Naive thymus-derived CD4-positive, alpha-beta T cell (primary cell): ENCODE measurements at places on chromosomes 6 and 20. TPM values are rescaled to one million over a fixed set of nuclear protein-coding genes. Genes with fewer than 3 reads are reported as not detected.

DNA sequence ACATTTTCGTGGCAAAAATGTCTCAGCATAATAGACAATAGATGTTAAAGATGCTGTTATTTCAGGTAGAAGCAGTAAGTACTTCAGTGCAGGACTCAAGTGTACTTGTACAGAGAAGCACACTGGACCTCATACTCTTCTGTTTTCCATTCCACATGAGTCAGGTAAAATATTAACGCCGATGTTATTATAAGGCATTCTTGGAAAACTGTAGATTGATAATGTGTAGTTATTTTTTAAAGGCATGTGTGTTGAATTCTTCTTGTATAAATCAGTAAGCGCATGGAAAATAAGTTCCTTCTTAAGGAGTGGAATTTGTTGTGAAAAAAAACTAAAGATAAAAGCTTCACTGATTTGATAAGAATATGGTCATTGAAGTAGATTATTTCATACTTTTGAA lies 45.8 kb downstream of the DOP1A start:
- no peak overlapping the region for H3K27ac ChIP-seq
- DNase-seq: no peak
- no peaks in the 10 kb centered on the region for H3K27me3 ChIP-seq
- H3K36me3 ChIP-seq: no peaks in the 10 kb centered on the region

DNA sequence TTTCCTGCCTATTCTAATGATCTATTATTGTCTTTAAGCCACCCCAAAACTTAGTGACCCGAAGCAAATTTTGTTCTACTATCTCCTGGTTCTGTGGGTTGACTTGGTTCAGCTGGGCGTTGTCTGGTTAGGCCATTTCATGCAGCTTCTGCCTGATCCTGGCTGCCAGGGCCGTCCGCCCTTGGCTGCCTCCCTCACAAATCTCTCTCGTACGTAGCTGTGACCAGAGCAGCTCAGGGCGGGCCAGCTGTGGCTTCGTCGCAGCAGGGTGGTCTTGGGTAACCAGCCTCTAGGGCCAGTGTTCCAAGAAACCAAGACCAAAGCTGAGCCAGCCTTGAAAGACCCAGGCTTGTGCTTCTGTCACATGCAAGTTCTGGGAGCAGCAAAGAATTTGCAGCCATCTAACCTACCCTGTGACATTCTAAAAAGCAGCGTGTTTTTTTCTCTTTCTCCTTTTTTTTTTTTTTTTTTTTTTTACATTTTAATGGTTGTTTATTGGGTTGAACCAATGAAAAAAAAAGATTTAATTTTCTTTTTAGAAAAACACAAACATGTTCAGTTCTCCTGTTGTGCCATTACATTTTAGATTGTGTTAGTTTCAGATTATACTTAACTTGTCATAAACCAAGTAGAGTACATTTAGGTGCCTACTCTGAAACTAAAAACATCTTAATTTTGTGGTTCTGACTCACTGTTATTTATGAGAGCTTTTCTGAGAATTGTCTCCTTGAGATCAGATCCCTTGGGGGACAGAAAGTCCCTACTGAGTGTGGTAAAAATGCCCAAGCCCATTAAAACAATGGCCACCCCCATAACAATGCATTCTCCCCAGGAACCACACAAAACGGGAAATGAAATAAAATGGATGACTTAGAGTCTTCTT lies 83.9 kb downstream of the ZDHHC14 start:
- H3K4me3 ChIP-seq: no peak overlapping the region
- no peak overlapping the region for H3K27ac ChIP-seq
- no peaks in the 10 kb centered on the region for H3K27me3 ChIP-seq
- no peaks in the 10 kb centered on the region for H3K36me3 ChIP-seq
- DNase-seq: no peak

DNA sequence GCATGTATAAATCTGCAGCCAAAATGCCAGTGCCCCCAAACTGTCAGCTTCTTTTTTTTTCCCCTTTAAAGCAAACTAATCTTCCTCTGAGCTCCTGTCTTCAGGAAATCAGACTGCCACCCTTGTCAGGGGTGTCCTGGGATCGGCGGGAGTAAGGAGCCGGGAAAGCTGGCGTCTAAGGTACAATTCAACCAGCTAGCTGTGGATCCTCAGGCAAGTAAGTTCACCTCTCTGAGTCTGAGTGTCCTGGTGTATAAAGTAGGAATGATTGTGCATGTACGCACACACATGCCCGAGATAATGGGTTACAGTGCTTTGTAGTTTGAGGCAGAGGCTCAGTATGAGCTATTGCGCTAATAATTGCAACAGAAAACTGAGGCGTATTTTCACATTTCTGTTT lies 98.3 kb downstream of the ANKRD60 start:
- H3K36me3 ChIP-seq: no peaks in the 10 kb centered on the region
- H3K4me3 ChIP-seq: no peak overlapping the region
- H3K4me1 ChIP-seq: no peaks in the 10 kb centered on the region
- H3K27ac ChIP-seq: no peak overlapping the region
- no peak for DNase-seq
- no peaks in the 10 kb centered on the region for H3K27me3 ChIP-seq

DNA sequence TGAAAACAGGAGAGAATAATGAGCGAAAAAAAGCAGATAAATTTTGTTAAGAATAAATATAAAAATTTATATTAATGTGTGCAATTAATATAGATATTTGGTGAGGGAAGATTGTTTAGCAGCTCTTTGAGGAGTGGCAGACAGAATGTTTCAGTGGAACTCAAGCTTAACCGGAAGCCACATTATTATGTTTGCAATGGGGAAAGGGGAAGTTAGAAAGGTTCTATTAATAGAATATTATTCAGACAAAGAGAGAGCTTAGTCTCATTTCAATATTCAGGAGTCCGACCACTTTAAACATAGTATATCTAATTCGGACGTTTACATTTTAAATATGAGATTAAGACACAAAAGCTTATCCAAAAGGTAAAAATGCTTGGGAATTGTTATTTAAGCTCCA lies 81.6 kb upstream of the KHDRBS2 start:
- no peaks in the 10 kb centered on the region for H3K27me3 ChIP-seq
- DNase-seq: no peak

GRCh38 chr6:34110610-34111009 lies 35.3 kb downstream of the GRM4 start:
- H3K4me3 ChIP-seq: no peak overlapping the region
- H3K36me3 ChIP-seq: no peaks in the 10 kb centered on the region
- no peaks in the 10 kb centered on the region for H3K27me3 ChIP-seq
- no peaks in the 10 kb centered on the region for H3K4me1 ChIP-seq
- no peak overlapping the region for H3K27ac ChIP-seq

GRCh38 chr20:22471156-22471836 lies 113.1 kb downstream of the FOXA2 start:
- H3K27ac ChIP-seq: no peak overlapping the region
- H3K36me3 ChIP-seq: no peaks in the 10 kb centered on the region
- no peak overlapping the region for H3K4me3 ChIP-seq
- H3K27me3 ChIP-seq: no peaks in the 10 kb centered on the region
- H3K4me1 ChIP-seq: no peaks in the 10 kb centered on the region
- no peak for DNase-seq

DNA sequence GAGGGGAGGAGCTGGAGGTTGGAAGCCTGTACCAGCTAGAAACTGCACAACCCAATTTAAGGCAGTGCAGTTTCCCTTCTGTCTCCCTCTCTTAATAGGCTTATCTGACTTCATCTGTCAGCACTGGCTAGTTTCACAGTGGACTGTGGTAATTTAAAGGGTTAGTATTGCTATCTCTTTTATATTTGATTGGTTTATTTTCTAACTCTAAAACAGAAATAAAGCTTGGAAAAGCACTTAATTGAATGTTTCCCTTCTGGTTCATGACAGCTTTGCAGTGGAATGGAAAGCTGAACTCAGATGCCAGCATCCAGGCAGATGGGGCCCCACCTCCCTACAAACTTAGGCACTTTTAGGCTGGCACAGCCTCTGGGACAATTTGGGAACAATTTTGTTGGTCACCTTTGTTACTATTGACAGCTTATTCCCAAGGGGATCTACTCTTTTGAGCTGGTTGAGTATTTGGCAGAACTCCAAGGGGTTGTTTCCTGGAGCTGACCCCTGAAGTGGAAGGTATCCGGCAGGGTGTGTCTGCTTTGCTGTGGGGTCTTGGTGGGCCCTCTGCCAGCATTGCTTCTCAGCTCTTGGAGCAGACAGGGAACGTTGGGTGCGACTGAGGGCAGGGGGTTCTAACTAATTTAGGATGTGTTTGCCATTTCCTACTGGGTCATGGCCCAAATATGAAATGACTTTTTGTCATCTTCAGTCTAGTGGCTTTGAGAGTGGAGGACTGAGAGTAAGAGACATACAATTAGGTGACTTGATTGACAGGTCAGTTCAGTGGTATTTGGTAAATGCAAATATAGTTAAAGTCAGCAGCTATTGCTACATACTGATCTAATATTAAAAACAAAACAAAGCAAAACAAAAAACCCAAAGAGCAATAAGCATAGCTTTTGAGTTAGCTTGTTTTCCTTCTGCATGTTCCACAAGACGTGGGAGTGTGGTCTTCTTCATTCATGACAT lies 9.3 kb downstream of the SH3BGRL2 start:
- H3K4me3 ChIP-seq: no peak overlapping the region
- DNase-seq: no peak
- H3K27ac ChIP-seq: no peak overlapping the region

DNA sequence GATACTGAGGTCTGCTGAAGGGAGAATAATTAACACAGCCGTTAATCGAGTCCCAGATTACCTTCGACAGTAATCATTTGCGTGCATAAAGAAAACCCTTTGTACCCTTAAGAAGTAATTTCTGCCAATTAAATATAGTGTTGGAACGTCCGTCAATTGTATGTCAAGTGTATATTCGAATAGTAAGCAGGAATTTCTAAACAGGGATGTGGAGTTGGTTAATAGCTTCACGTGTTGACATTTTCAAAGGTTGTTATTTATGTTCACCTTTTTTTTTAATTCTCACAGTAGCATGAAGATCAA lies 798 bp upstream of the SNAP91 start:
- H3K4me1 ChIP-seq: no peaks in the 10 kb centered on the region
- H3K27me3 ChIP-seq: no peaks in the 10 kb centered on the region
- H3K36me3 ChIP-seq: no peaks in the 10 kb centered on the region
- no peak overlapping the region for H3K27ac ChIP-seq

- H3K36me3 ChIP-seq: no peaks in the 10 kb centered on the region
- H3K27ac ChIP-seq: no peak overlapping the region
- H3K4me1 ChIP-seq: no peaks in the 10 kb centered on the region
- no peak overlapping the region for H3K4me3 ChIP-seq
- H3K27me3 ChIP-seq: no peaks in the 10 kb centered on the region
Measured at GRCh38 chr6:167550941-167551627, 226.2 kb downstream of the TTLL2 start.

GRCh38 chr6:38982470-38982869 lies 66.1 kb upstream of the GLP1R start:
- H3K27me3 ChIP-seq: no peaks in the 10 kb centered on the region
- DNase-seq: no peak
- no peaks in the 10 kb centered on the region for H3K36me3 ChIP-seq
- no peak overlapping the region for H3K4me3 ChIP-seq
- no peak overlapping the region for H3K27ac ChIP-seq

GRCh38 chr6:48183178-48183577 lies 72.2 kb upstream of the PTCHD4 start:
- no peaks in the 10 kb centered on the region for H3K36me3 ChIP-seq
- no peak for DNase-seq
- no peak overlapping the region for H3K4me3 ChIP-seq

GRCh38 chr6:43984442-43985321 lies 142.6 kb downstream of the MRPL14 start:
- no peak overlapping the region for H3K27ac ChIP-seq
- no peaks in the 10 kb centered on the region for H3K36me3 ChIP-seq
- no peak overlapping the region for H3K4me3 ChIP-seq
- H3K27me3 ChIP-seq: no peaks in the 10 kb centered on the region
- no peaks in the 10 kb centered on the region for H3K4me1 ChIP-seq
- DNase-seq: no peak

GRCh38 chr20:63627751-63628245 lies 897 bp upstream of the GMEB2 start:
- H3K4me3 ChIP-seq: peak overlapping the region; percentile 96
- peaks cover 45% of the 10 kb centered on the region for H3K4me1 ChIP-seq
- H3K27ac ChIP-seq: peak overlapping the region; percentile 85
- H3K27me3 ChIP-seq: no peaks in the 10 kb centered on the region

GRCh38 chr6:54020334-54020733 lies 90.9 kb upstream of the MLIP start:
- H3K4me3 ChIP-seq: no peak overlapping the region
- DNase-seq: no peak
- H3K27ac ChIP-seq: no peak overlapping the region
- H3K27me3 ChIP-seq: no peaks in the 10 kb centered on the region

GRCh38 chr6:46419576-46420002 lies 71.7 kb downstream of the RCAN2 start:
- no peak overlapping the region for H3K27ac ChIP-seq
- no peak overlapping the region for H3K4me3 ChIP-seq
- H3K4me1 ChIP-seq: no peaks in the 10 kb centered on the region
- no peaks in the 10 kb centered on the region for H3K27me3 ChIP-seq
- DNase-seq: no peak

- H3K27ac ChIP-seq: no peak overlapping the region
- H3K4me1 ChIP-seq: no peaks in the 10 kb centered on the region
- no peak for DNase-seq
- no peaks in the 10 kb centered on the region for H3K36me3 ChIP-seq
Measured at GRCh38 chr6:52904562-52905279, 4.8 kb downstream of the GSTA3 start.

GRCh38 chr6:38187811-38188590 lies 368.5 kb downstream of the ZFAND3 start:
- H3K4me3 ChIP-seq: no peak overlapping the region
- H3K4me1 ChIP-seq: no peaks in the 10 kb centered on the region
- no peaks in the 10 kb centered on the region for H3K27me3 ChIP-seq
- H3K27ac ChIP-seq: no peak overlapping the region
- DNase-seq: no peak

DNA sequence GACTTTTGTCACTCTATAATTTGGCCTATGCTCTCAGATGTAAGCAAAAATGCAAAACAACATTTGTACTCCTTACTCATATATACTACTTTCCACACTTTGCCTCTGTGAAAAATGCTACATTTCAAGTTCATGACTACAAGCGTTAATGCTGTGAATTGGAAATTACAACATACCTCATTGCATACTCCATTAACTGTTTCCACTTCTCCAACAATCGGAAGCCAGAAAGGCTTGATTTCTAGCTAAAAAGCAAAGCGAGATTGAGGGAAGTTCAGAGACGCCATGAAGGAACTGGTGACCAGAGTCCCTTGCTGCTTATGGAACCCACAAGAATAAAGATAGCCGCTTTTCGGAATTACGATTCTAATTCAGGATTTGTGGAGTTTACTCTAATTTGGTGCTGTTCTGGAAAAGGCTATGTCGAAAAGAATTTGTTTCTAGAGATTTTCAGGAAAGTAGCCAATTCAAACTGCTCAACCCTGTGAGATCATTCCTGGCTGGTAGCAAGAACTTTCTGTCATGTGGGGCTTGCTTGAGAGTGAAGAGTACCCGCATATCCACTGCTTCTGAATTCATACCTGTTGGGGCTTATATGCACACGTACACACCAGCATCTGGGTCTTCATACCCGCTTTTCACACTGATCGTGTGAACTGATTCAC lies 98.0 kb upstream of the CITED2 start:
- H3K4me1 ChIP-seq: no peaks in the 10 kb centered on the region
- no peaks in the 10 kb centered on the region for H3K27me3 ChIP-seq
- H3K4me3 ChIP-seq: no peak overlapping the region
- H3K27ac ChIP-seq: no peak overlapping the region

TFEB gene
- 39.9 TPM for total RNA-seq

COL11A2 gene
- 0.93 TPM for total RNA-seq

SAMD3 gene
- total RNA-seq: 23.7 TPM

TPX2 gene
- total RNA-seq: 0.96 TPM

SIRPB1 gene
- total RNA-seq: 28.2 TPM

MYCT1 gene
- total RNA-seq: not detected

CARMIL1 gene
- total RNA-seq: 10.4 TPM

MYO6 gene
- 0.94 TPM for total RNA-seq

NANP gene
- total RNA-seq: 1.0 TPM

LKAAEAR1 gene
- total RNA-seq: 0.48 TPM

CALHM4 gene
- total RNA-seq: not detected

EPHA7 gene
- total RNA-seq: not detected in 2 replicates
